ENCODE measurements at places on chromosomes 6 and 20.

DNA sequence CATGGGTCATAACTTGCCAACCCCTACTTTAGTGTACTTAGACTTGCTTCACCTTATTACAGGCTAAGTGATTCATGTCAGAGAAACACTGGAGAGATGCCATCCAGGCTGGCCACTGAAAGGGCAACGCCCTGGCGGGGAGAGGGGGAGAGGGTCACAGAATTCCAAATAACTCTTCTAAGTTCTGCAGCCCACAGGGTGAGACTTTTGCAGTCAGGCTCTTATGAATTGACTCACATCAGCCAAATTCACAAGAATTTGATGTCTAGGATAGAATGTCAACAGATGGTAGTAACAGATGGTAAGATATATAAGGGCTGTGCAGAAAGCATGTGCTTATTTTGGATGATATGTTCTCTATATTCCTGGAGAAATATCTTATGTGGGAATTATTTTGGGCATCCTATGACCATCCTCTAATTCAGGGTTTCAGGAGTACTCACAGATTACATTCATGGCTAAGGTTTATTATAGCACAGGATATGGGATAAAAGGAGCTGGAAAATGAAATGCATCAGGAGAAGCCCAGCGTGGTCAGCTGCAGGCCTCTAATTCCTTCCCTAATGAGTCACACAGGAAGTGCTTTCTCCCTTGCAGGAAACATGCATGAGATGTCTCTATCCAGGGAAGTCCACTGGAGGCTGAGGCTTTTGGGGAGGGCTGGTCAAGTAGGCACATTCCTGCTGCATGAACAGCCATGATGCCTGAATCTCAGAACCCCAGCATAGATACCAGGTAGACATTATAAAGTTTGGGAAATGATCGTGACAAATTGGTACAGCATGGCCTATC is 58.7 kb upstream of the RIN2 start:
- no peak for DNase-seq

DNA sequence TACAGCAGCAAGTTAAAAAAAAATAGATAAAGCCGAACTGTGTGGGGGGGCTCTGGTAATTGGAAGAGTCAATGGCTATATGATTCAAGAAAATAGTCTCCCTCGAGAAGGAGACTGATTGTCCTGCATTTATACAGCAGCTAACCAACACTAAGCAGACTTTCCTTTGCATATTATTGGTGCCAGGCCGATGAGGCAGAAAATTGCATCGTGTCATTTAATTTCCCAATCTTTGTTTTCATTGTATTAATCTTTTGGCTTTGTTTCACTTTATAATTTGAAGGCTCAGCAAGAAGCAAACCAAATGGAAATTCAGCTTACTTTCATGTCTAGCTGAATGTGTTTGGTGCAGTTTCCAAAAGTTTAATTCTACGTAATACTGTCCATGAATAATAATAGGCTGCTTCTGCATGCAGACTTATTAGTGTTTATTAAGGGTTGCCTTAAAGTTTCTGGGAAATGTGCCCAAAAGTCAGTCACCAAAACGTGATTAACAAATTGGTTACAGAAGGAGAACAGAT is 258.5 kb downstream of the HACE1 start:
- DNase-seq = no peak

DNA sequence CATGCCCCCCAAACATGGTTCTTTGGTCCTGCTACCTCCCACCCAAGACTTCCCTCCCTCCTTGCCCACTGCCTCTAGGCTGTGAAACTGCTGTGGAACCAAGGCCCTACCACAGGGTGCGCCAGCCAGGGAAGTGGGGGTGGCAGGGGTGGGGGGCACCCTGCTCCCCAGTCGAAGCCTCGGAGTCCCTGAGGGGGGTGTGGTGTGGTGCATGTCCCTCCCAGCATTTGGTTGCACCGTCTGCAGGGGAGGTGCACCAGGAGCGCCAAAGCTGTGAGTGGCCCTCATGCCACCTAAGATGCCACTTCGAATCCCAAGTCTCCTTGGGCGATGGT is 1.8 kb downstream of the RGS19 start:
- DNase-seq = no peak

GRCh38 chr6:792662-793061 is 99.7 kb upstream of the EXOC2 start:
- no peak for DNase-seq

GRCh38 chr6:13952101-13952500 is 27.3 kb downstream of the RNF182 start:
- no peak for DNase-seq

- no peak for DNase-seq
Measured at GRCh38 chr6:109466212-109466923, 10.8 kb upstream of the MICAL1 start.

DNA sequence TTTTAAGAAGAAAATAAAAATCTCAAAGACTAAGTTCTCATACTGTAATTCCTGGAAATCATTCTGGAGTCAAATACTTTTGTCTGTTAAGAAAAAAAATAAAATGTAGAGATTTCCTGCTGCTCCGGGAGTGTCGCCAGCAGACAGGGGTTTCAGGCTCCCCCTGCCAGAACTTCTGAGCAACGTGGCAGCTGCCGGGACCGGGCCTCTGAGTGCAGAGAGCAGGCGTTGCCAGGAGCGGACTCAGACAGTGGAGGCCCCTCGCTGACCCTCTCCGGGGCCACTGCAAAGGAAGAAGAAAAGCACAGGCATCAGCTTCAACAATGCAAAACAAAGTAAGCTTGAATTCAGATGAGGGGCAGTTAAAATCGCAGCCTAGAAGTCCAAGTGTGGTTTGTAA is 95.5 kb downstream of the THBS2 start:
- no peak for DNase-seq

DNA sequence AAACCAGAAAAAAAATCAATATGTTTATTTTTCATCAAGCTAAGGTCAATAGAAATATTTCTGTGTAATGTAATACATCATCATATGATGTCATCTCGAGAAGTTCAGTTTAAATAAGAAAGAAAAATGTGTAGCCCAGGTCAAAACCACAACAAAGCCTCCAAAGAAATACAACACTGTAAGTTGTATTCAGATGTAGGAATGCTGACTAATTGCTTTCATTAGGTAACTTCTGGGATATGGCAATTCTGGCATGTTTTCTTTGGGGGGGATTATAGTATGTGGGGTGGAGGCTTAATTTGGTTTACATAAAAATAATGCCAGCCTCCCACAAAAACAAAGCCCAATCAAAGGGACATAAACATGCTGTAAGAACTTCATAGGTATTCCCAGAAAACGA is 881.8 kb upstream of the CITED2 start:
- no peak for DNase-seq
